ENCODE measurements at places on chromosomes 4 and X.

DNA sequence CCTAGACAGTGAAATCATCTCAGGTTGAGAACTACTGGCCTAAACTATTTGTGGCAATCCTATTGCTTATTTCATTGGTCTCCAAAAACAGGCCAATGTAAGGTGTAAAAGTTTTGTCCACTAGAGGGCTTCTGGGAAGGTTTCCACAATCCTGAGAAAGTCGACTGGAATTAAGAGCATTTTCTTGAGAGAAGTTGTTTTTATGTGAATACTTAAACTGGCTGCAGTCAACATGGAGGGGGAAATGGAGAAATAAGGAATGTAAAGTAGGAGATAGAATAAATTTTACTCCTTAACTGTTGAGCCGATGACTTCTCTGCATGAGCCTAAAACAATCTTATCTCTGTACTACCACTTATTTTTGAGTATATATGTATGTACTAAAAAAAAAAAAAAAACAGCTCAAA lies 11.0 kb upstream of the EIF4E start:
- DNase-seq = peak; percentile 40

DNA sequence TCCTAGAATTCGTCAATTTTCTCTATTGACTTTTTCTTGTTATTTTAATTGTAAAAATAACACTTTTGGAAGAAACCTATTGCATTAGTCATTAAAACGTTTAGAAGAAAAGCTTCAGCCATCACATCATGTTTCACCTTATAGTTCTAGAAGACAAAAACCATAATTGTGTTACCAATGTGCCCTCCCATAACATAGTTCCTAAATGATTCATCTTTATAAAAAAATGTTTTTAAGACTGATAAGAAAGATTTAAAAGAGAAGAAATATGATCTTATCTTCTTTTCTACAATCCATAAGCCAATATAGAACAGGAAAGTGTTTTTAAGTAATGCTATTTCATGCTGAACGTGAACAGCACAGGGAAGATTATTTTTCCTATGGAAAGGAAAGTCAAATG lies 316.6 kb upstream of the NDST4 start:
- DNase-seq = no peak

DNA sequence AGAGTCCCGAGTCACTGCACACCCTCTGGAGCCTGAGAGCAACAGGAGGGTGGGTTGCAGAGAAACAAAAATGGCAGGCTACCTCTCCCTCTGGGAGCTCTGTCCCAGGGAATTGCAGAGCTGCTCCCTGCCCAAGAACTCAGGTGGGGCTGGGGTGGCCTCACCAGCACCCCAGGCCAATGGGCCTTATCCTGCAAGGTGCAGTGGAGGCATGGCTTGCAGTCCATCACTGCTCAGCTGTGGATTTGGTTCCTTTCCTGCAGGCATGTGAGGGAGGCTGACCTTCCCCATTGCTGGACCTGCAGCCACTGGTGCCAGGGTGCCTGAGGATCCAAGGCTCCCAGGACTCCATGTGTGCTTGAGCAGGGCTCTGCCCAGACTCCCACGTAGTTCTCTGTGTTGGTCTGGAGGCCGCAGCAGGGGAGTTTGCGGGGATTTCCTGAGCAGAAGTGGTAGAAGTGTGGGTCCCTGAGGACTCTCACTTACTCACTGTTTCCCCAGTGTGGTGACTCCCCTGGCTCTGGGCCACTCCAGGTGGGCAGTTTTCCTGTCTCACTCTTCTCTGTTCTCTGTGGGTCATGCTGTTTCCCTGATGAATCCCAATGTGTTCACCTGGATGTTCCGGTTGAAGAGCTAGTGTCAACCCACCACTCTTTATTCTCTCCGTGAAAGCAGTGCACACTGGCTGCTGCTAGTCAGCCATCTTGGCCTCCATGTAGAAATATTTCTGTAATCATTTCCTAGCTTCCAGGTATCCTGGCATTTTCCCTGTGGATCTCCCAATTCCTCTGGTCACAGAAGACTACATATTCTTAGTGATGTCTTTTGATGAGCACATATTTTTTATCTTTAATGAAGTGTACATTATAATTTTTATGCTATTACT lies 82.3 kb downstream of the ARHGAP24 start:
- no peak for DNase-seq

- peak; percentile 25 for DNase-seq
Measured at GRCh38 chr4:109302361-109303139, at the start of gene COL25A1. TSS of gene COL25A1 (minus strand) at chr4:109302658.

GRCh38 chr4:1683261-1683735 lies 815 bp downstream of the FAM53A start:
- DNase-seq = no peak

- DNase-seq = no peak
Measured at GRCh38 chr4:139726615-139727014, 61.0 kb downstream of the MGST2 start.

GRCh38 chrX:136597356-136597755 lies 50.6 kb upstream of the CD40LG start:
- no peak for DNase-seq

DNA sequence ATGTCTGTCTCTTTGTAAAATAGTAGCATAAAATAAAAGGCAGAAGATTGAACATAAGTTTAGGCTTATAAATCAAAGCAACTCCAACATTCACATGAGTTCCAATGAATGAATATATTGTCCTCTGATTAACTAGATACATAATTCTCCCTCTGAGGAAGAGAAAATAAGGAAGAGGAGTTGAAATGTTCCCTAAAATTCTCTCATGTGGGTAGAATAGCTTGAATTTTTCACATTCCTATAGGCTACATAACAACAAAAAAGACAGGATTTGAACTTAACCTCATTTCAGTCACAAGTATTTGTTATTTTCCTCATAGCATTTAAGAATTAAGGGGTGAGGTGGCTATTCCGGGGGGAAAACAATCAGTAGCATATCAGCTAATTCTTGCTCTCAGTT lies 462.4 kb upstream of the NDST4 start:
- no peak for DNase-seq

- DNase-seq = no peak
Measured at GRCh38 chrX:53188763-53189162, 36.2 kb downstream of the KDM5C start.

DNA sequence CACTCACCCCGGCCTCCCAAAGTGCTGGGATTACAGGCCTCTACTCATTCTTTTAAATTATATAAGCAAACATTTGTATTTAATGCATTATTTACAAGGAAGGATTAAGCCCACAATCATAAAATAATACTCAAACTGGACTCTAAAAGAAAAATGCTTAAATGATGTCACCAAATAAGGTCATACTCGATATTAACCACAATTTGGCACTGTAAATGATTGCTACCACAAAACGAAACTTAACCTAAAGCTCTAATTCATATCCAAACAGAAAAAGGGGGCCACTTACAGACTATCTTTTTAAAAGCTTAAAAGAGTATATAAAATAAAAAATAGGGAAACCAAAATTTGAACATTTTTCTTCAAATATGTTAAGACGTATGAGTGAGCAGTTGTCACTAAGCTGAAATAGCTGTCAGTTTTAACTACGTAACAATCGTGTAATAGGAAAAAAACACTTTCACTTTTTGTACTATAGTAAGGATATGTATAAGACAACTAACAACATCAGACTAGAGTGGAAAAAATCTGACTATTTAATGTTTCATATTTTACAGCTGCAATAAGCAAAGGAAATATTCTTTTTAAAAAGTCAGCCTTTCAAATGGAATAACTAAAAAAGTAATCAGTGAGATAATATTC lies 108.2 kb upstream of the GPR34 start:
- no peak for DNase-seq

GRCh38 chrX:48531358-48531959 lies 8.1 kb upstream of the TBC1D25 start:
- DNase-seq = peak; percentile 46

- no peak for DNase-seq
Measured at GRCh38 chrX:70087857-70088630, 25.8 kb downstream of the OTUD6A start.

Measured in CD4-positive, alpha-beta T cell treated with Interleukin-4 for 4 hours (primary cell).